Stimulated activated CD8-positive, alpha-beta memory T cell treated with anti-CD3 and anti-CD28 coated beads, Interleukin-2, amount 100 ng/mL, for 1 hour (primary cell): ENCODE measurements at places on chromosomes 2 and 18.
A peak's percentile ranks its signal among the peaks of the same experiment; 100 is the strongest.

GRCh38 chr2:148944536-148944935 lies 69.5 kb downstream of the KIF5C start:
- DNase-seq = no peak

DNA sequence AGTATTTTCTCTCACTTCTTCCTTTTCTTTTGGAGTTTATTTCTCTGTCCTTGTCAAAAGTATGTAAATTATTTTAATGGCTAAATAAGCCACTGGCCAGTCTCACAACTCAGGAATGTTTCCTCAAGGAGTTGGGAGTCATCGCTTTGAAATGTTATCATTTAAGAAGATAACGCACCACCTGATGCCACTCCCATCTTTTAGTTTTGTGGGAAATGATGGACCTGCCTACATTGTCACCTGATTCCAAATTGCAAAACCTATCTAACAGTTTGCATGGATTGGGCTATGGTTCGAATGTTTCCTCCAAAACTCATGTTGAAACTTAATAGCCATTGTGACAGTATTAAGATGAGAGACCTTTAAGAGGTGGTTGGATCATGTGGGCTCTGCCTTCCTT lies 32.4 kb upstream of the PPM1B start:
- DNase-seq = no peak

- no peak for DNase-seq
These were observed 158.9 kb downstream of the DPP4 start for GRCh38 chr2:161915121-161915520.

GRCh38 chr2:12504443-12504842 lies 212.3 kb upstream of the TRIB2 start:
- DNase-seq = no peak

DNA sequence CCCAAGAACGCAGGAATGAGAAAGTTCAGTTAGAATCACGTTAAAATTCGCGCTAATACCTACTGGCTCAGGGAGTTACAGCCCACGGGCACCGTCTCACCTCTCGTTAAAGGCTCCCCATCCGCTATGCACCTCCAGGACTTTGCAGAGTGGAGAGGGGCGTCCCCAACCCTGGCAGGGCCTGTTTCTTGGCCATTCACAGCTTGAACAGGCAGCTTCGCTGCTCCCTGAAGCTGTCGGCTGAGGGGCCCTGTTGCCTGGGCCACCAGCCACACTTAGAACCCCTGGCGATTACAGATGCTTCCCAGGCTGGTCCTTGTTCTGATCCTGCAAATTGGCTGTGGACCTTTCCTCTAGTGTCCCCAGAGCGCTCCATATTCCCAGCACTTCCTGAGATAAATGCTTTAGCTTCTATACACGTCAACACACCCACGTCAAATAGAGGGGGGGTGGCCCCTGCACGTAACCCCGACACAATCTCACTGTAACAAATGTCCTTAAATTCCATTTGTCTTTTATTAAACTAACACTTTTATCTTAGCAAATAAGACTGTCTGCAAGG lies 16.8 kb upstream of the SNTG2 start:
- no peak for DNase-seq

DNA sequence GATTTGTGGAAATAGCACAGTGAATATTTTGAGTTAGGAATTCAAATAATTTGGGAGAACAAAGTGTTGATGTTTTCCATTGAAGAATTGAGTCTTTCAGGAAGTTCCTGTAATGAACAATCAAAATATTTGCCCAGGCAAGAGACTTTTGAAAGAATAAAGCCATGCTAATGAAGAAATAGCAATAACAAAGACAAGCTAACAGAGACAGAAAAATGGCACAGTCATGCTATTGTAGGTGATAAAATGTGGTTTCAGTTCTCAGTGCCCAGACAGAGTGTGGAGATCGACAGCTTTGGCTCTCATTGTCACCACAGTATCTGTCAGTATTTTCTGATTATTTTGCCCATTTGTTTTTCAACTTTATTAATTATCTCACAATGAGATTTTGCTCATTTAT lies 490.8 kb upstream of the PIK3C3 start:
- DNase-seq = no peak

DNA sequence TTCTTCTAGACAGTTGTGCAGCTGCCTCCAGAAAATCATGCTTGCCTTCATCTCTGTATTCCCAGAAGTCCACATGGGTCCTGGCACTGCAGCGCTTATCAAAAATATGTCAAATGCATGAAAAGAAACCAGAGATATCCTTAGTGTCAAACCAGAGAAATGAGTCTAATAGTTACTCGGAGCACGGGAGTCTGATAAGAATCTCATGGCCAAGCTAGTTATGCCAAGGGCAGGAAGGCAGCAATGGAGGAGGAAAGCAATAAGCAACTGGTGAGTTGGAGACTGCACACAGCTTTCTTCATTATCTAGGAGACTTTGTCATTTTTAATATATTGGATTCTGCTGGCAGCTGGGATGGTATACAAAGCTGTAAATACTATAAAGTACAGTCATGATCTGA lies 38.6 kb downstream of the TRIB2 start:
- DNase-seq = no peak

DNA sequence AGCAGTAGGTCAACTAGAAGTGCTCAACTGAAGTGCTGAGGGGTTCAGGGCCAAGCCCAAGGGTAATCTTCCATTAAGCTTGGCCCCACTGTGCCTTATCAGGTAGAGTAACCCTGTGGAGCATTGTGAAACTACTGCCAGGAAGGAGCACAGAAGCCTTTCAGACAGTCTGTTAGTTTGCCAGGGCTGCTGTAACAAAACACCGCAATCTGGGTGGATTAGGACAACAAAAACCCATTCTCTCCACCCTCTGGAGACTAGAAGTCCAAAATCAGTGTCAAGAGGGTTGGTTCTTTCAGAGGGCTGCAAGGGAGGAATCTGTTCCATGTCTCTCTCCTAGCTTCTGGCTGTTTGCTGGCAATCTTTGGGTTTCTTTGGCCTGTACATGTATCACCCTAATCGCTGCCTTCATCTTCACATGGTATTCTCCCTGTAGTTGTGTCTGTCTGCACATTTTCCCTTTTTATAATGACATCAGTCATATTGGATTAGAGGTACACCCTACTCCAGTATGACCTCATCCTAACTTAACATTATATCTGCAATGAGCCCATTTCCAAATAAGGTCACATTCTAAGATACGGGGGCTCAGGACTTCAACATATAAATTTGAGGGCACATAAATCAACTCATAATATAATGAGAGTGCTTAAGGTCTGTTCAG lies 21.2 kb downstream of the VIT start:
- DNase-seq = no peak

- DNase-seq = no peak
These were observed 13.1 kb downstream of the KCNF1 start for GRCh38 chr2:10924859-10925258.

DNA sequence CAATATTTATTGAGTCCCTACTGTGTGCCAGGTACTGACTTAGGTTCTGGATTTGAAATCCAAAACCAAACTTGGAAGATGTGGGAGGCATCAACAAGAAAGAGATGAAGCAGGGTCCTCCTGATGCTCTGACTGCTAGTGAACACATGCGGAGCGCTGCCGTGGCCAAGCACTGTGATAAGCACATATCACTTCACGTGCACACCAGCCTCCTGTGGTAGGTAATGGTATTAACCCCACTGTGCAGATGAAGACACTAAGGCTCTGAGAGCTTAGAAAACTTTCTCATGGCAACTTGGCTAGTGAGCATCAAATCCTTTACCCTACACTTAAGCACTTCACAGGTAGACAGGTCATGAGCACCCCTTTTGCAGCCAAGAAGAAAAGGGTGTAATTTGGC lies 216.1 kb downstream of the HAUS1 start:
- no peak for DNase-seq

DNA sequence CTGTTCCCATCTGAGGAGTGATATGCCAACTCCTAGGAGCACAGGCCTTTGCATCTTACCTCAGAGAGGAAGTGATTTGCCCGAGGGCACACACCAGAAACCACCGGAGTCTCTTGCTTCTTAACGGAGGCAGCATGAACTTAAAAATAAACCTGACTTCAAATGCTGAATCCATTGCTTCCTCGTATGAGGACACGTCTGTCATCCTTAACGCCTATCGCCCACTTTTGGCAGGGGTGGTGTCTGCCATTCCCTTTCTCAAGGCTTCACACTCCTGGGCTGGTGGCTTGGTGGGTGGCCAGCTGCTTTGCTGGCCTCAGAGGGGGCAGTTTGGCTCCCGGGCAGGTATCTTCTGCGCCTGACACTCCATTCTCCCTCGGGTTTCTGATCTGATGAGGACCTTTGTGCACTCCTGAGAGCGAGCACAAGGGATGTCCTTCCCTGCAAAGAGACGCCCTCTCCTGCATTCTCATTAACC lies 1.1 kb upstream of the PREB start:
- no peak for DNase-seq

- DNase-seq = no peak
These were observed 16.6 kb upstream of the CCNYL1 start for GRCh38 chr2:207694811-207695281.

DNA sequence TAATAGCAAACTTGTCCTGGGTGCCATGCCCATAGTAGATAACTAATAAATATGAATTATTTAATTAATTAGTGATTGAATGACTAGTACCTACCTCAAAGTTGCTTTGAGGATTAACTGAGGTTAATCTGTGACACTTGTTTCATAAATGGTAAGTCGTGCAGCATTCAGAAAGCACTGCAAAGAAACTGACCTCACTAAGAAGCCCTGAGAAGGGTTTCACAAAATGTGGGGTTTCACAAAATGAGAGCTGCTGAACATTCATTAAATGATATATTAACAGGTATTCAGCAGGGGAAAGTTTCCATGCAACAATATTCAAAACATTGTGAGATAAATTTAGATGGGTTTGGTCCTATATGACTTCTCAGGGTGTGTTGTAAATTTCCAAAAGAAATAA lies 236.2 kb downstream of the OSR1 start:
- no peak for DNase-seq

DNA sequence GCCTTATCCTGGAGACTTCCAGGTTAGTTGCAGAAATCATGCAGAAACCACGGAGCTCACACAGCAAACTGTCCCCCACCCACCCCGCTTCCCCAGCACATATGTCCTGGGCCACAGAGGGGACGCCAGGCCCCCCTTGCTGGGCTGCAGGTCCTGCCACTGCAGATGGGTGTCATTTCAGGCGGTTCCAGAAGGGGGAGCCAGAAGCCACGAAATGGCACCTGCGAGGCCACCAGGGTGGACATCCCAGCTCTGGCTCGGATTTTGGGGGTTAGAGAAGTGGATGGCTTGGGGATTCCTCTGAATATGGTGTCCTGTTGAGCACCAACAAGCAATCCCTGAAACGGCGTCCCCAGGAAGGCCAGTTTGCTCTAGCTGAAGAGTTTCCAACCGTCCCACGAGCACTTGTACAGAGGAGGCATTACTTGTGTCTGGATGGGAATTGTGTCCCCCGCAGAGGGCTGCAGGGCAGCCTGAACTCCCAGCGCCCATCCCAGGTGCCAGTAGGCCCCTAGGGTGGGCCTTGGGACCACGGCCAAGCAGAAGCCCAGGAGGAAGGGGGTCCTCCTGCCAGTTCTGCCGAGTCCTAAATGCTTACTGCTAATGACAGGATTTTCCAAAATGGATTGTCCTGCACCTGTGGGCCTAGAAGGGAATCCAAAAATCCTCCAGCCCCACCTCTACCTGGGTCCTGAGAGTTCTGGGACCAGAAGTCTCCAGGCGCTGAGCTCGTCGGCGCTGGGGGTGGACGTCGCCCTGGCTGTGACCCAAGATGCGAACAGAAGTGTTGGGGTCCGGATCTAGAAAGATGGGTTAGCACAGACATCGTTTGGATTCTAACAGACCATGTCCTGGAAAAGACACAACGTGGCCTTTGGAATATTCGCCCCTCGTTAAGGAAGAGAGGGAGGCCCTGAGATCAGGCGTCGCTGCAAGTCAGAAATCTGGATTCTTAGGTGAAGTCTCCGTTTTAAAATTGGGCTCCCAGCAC lies 14.6 kb upstream of the NFATC1 start:
- DNase-seq = peak; percentile 44

DNA sequence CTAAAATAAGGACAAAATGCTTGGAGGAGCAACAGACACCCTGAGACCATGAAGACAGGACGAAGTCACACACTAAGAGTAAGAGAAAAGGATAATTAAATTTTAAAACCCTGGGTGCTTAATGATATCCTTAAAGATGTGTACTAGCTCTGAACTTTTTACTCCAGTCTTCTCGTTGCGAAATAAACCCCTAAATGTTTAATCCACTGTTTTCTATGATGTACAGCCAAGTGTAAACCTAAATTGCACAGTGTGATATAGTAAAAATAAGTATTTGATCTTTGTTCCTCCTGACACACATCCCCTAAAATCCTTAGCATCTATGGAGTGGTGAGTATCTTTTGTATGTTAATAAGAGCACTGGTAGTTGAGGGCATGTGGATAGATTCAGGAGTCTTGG lies 157.5 kb upstream of the PKDCC start:
- DNase-seq = no peak

DNA sequence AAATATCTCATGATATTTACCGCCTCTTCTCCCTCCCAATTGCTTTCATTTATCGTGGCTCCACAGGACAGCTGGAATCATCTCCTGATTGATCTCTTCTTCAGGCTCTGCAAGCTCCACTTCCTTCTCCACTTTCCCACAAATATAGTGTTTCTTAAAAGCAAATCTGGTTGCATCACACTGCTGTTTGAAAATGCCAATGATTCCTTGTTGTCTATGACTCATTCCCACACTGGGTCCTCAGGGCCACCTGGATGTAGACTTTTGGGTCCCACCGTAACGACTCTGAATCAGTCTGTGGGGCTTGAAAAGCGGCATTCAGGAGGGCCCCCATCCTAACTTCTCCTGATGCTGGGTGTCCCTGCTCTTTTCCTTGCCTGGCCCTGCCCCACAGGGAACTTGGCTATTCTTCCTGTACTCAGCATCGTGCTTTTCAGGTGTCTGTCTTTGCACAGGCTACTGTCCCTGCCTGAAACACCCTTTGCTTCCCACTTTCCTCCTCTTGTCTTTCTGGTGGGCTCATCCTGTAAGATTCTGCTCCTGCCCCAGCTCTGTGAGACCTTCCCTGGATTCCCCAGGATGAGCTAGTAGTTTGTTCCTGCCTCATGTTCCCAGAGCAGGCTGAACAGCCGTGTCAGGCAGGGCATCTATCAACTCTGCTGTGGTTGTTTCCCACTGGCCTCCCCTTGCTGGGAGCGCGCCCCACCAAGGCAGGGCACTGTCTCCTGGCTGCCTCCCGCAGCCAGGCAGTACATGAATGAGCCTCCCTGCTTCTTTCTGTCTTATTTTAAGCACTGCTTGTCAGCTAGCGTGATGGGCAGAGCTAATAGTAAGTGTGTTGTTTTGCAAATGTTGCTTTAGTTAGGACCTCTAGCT lies 111.9 kb downstream of the KCTD1 start:
- DNase-seq = no peak

GRCh38 chr2:214604861-214605260 lies 194.0 kb downstream of the VWC2L start:
- no peak for DNase-seq
